ENCODE measurements at places on chromosomes 7 and 10. TPM values are rescaled to one million over a fixed set of nuclear protein-coding genes. Genes with fewer than 3 reads are reported as not detected.
A peak's percentile ranks its signal among the peaks of the same experiment; 100 is the strongest.

Gene TSPAN15
- total RNA-seq, result 20.9 TPM

GRCh38 chr7:36717586-36717985, 6.7 kb downstream of the AOAH start:
- H3K27ac ChIP-seq, result no peak overlapping the region
- no peak for DNase-seq
- peaks cover 2% of the 10 kb centered on the region for H3K36me3 ChIP-seq

- H3K4me1 ChIP-seq, result peaks cover 6% of the 10 kb centered on the region
- no peaks in the 10 kb centered on the region for H3K27me3 ChIP-seq
- H3K36me3 ChIP-seq, result no peaks in the 10 kb centered on the region
- no peak for DNase-seq
Measured at GRCh38 chr7:152587366-152587765, 88.6 kb downstream of the XRCC2 start.

GRCh38 chr10:117224881-117225280, 16.0 kb upstream of the SLC18A2 start:
- peaks cover 61% of the 10 kb centered on the region for H3K27me3 ChIP-seq
- no peak overlapping the region for H3K4me3 ChIP-seq
- no peak for DNase-seq
- H3K36me3 ChIP-seq, result no peaks in the 10 kb centered on the region
- H3K4me1 ChIP-seq, result no peaks in the 10 kb centered on the region

- H3K4me1 ChIP-seq, result no peaks in the 10 kb centered on the region
- H3K27ac ChIP-seq, result no peak overlapping the region
- no peak overlapping the region for H3K4me3 ChIP-seq
- no peak for DNase-seq
- H3K27me3 ChIP-seq, result peaks cover 54% of the 10 kb centered on the region
Measured at GRCh38 chr10:48614481-48615390, 9.9 kb upstream of the ARHGAP22 start.

- H3K27ac ChIP-seq, result peak overlapping the region; percentile 31
- H3K4me1 ChIP-seq, result peaks cover 29% of the 10 kb centered on the region
- DNase-seq, result no peak
- H3K4me3 ChIP-seq, result no peak overlapping the region
- no peaks in the 10 kb centered on the region for H3K27me3 ChIP-seq
Measured at GRCh38 chr7:66150471-66150870, 35.8 kb downstream of the CRCP start.

Data from mesothelial cell of epicardium (in vitro differentiated cells).